Dermis lymphatic vessel endothelial cell (primary cell): ENCODE measurements at places on chromosomes 13 and 19. TPM values are rescaled to one million over a fixed set of nuclear protein-coding genes. Genes with fewer than 3 reads are reported as not detected.

Gene SHC2
- total RNA-seq = 9.3 and 22.0 TPM in 2 replicates

Gene LHB
- total RNA-seq = 0.17 and 0.22 TPM in 2 replicates

Gene KIR2DL4
- total RNA-seq = not detected in 2 replicates

Gene NCAN
- not detected in 2 replicates for total RNA-seq

Gene PLD3
- 123 and 175 TPM in 2 replicates for total RNA-seq

Gene ZNF562
- total RNA-seq = 27.5 and 29.7 TPM in 2 replicates

Gene NEK5
- total RNA-seq = 0.11 and 0.34 TPM in 2 replicates

Gene ZNF420
- 8.2 and 10.0 TPM in 2 replicates for total RNA-seq

Gene ZNF136
- total RNA-seq = 7.0 and 8.7 TPM in 2 replicates

Gene IGFL4
- total RNA-seq = not detected in 2 replicates

Gene FAM216B
- total RNA-seq = not detected in 2 replicates
